PC-3 (cell line): ENCODE measurements at places on chromosomes 6 and 20. TPM values are rescaled to one million over a fixed set of nuclear protein-coding genes. Genes with fewer than 3 reads are reported as not detected.

DNA sequence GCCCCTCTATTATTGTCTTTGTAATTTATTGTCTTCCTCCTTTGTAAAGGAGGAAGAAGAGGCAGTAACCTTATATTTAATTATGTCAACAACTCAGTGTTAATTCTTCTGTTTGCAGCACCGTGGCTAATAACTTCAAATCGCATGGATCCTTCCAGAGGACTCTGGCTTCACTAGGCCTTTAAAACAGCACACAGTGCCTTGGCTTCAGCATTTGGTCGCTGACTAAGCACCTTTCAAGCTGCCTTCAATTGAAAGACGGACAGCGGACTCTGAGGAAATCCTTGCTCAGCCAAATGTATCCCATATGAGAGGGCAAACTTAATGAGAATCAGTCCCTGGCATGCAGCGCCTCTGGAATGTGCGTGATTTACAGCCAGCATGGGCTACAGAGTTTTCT, 64.2 kb downstream of the SGK1 start:
- H3K36me3 ChIP-seq = no peaks in the 10 kb centered on the region
- no peak overlapping the region for H3K4me3 ChIP-seq

- no peak for DNase-seq
- H3K27me3 ChIP-seq = no peaks in the 10 kb centered on the region
Measured at GRCh38 chr20:20454850-20455627, 87.1 kb downstream of the INSM1 start.

- DNase-seq = no peak
- no peaks in the 10 kb centered on the region for H3K27me3 ChIP-seq
- no peak overlapping the region for H3K27ac ChIP-seq
- peaks cover 25% of the 10 kb centered on the region for H3K4me1 ChIP-seq
Measured at GRCh38 chr6:14655201-14656061, 537.9 kb downstream of the CD83 start.

- peaks cover 13% of the 10 kb centered on the region for H3K4me1 ChIP-seq
- no peaks in the 10 kb centered on the region for H3K36me3 ChIP-seq
- DNase-seq = no peak
- no peak overlapping the region for H3K27ac ChIP-seq
- no peaks in the 10 kb centered on the region for H3K27me3 ChIP-seq
Measured at GRCh38 chr6:18284261-18284660, 19.9 kb upstream of the DEK start.

The PRPH2 gene
- not detected in 2 replicates for total RNA-seq

DNA sequence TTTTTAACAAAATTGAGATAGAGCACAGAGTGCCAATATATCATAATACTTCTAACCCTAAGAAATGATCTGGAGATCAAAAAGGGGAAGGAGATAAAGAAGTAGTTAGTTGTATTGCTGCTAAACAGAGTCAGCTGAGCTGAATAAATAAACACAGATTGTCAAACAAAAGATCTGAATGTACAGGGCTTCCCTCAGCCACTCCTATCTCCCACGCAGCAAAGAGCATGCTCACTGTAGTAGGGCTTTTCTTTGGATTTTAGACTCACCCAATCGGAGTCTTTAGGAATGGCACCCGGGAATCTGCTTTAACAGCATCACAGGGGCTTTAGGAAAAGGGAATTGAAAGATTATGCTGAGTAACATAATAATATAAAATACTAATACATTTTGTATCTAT, 222.2 kb upstream of the STXBP5 start:
- H3K36me3 ChIP-seq = no peaks in the 10 kb centered on the region
- H3K27ac ChIP-seq = no peak overlapping the region
- H3K27me3 ChIP-seq = no peaks in the 10 kb centered on the region
- H3K4me1 ChIP-seq = 0 out of 2 replicates have a peak, but pooled peaks cover 4% of the 10 kb centered on the region
- DNase-seq = no peak

The GHRH gene
- total RNA-seq = not detected in 2 replicates

GRCh38 chr6:148509800-148510581, 167.4 kb downstream of the SASH1 start:
- H3K4me3 ChIP-seq = no peak overlapping the region
- no peak for DNase-seq
- H3K27ac ChIP-seq = no peak overlapping the region
- no peaks in the 10 kb centered on the region for H3K36me3 ChIP-seq
- H3K4me1 ChIP-seq = no peaks in the 10 kb centered on the region
- no peaks in the 10 kb centered on the region for H3K27me3 ChIP-seq
